ENCODE measurements at places on chromosomes 7 and 10. TPM values are rescaled to one million over a fixed set of nuclear protein-coding genes. Genes with fewer than 3 reads are reported as not detected.

GRCh38 chr10:87064651-87065050 is 30.0 kb downstream of the GLUD1 start:
- no peaks in the 10 kb centered on the region for H3K27me3 ChIP-seq
- no peak overlapping the region for H3K27ac ChIP-seq
- peaks cover 15% of the 10 kb centered on the region for H3K4me1 ChIP-seq

GRCh38 chr7:55966851-55967250 is 2.5 kb downstream of the NIPSNAP2 start:
- no peak overlapping the region for H3K27ac ChIP-seq
- DNase-seq: no peak
- no peaks in the 10 kb centered on the region for H3K4me1 ChIP-seq
- no peaks in the 10 kb centered on the region for H3K27me3 ChIP-seq
- no peak overlapping the region for H3K4me3 ChIP-seq

GRCh38 chr10:95909561-95909960 is 1.8 kb downstream of the CC2D2B start:
- no peaks in the 10 kb centered on the region for H3K4me1 ChIP-seq
- no peak for DNase-seq
- H3K27ac ChIP-seq: no peak overlapping the region
- H3K27me3 ChIP-seq: no peaks in the 10 kb centered on the region

DNA sequence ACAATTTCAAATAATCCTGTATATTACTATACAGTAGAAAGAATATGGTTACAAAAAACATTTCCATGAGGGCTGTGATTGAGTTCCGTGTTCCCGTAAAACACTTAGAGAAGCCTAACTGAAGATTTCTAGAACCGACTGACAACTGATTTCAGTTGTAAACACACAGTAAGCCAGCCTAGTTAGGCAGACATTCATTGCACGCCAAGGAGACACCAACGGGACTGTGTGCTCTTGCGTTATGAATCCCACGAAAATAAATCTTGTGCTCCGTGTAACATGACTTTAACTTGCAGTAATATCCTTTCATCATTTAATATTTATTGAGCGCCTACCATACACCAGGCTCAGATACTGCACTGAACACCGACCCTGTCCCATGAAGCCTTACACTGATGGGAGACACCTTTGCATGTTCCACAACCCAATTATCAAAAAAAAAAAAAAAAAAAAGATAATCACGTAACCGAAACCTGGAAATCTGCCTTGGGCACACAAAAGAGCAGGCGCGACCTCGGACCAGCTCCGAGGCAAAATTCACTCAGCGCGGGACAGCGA is 420 bp upstream of the KLHL7 start:
- peaks cover 9% of the 10 kb centered on the region for H3K4me1 ChIP-seq
- no peak overlapping the region for H3K4me3 ChIP-seq
- peak overlapping the region; percentile 98 for H3K27ac ChIP-seq
- H3K27me3 ChIP-seq: no peaks in the 10 kb centered on the region
- no peak for DNase-seq

DNA sequence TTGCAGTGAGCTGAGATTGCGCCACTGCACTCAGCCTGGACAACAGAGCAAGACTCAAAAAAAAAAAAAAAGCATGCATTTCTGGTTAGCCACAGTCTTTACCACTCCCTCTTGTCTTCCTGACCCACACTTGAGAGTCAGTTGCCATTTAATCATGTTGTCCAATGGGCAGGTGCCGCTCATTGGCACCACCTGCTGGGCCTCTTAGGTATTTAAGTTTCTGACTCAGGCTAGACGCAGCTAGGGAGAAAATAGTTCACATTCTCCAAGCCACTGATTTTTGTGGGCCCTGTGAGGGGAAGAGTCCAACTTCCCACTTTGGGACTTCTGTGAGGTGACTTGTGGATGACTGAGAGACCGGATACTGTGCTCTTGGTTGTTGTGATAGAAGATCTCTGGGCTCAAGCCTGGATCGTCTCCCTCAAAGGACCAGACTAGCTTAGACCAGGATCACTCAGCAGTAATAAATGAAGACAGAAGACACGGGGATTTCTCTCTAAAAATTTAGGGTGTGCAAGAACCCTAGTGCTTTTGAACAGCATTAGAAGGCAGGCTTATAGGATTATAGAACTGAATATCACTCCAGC is 26.8 kb upstream of the SORCS3 start:
- H3K4me1 ChIP-seq: no peaks in the 10 kb centered on the region
- H3K36me3 ChIP-seq: no peaks in the 10 kb centered on the region
- no peaks in the 10 kb centered on the region for H3K27me3 ChIP-seq
- no peak overlapping the region for H3K4me3 ChIP-seq

WDR86 gene
- polyA plus RNA-seq: 1.8 TPM

CRYGN gene
- polyA plus RNA-seq: 0.07 TPM

TAS2R4 gene
- polyA plus RNA-seq: 0.22 TPM

MYOZ1 gene
- 0.54 TPM for polyA plus RNA-seq

ZMIZ1 gene
- polyA plus RNA-seq: 23.0 TPM
